ENCODE measurements at places on chromosomes 7 and 10.

DNA sequence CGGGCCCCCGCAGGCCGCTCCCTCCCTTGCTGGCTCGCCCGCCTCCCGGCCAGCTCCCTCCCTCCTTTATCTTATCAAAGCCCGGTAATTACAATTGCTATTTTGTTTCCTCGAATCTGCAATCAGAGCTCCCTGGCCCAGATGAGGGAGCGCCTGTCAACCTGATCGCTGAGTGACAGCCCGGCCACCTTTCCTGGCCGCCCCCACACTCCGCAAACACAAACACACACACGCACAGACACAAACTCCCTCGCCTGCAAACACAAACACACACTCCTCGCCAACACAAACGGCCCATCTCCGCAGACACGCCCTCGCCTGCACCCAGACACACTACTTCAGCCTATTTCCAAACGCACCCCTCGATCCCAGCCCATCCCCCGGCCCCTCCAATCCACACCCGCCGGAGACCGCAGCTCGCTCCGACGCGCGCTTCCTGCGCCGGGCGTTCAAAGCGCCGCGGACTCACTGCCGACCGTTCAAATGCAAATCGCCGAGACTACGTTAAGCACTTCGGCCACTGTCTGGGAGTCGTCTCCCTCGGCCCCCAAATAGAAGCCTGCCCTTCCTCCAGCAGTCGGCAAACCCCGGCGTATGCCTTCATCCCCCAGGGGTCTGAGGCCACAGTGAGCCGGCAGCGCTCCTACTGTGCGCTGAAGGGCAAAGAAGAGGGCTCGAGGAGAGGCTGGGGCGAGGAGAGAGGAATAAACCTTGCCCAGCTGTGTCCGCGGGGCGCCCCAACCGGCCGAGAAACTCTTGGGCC lies 3.0 kb upstream of the FGF8 start:
- DNase-seq: peak; percentile 32

- DNase-seq: no peak
These were observed 64.9 kb downstream of the PLXNA4 start for GRCh38 chr7:132511387-132511786.

GRCh38 chr7:137882806-137883205 lies 36.0 kb upstream of the DGKI start:
- DNase-seq: no peak

GRCh38 chr10:18773180-18773579 lies 113.9 kb downstream of the ARL5B start:
- DNase-seq: no peak

- no peak for DNase-seq
These were observed 669.4 kb downstream of the INHBA start for GRCh38 chr7:41033500-41033899.

Measured in stimulated activated CD4-positive, alpha-beta T cell treated with anti-CD3 and anti-CD28 coated beads, Interleukin-2, amount 100 ng/mL, for 24 hours (primary cell).